Fibroblast of villous mesenchyme (primary cell): ENCODE measurements at places on chromosomes 12 and 14. TPM values are rescaled to one million over a fixed set of nuclear protein-coding genes. Genes with fewer than 3 reads are reported as not detected.

The PRH2 gene
- 0.32 and 0.43 TPM in 2 replicates for total RNA-seq

The CHFR gene
- 48.8 and 51.9 TPM in 2 replicates for total RNA-seq

The NR4A1 gene
- total RNA-seq, result 2.2 and 2.9 TPM in 2 replicates

The IFNG gene
- not detected in 2 replicates for total RNA-seq

The CCDC196 gene
- not detected in 2 replicates for total RNA-seq

The KLRG1 gene
- total RNA-seq, result 0.32 and 0.43 TPM in 2 replicates

The ANKS1B gene
- total RNA-seq, result 0.64 and 0.86 TPM in 2 replicates

The MANSC4 gene
- not detected in 2 replicates for total RNA-seq

The BCAT1 gene
- 199 and 229 TPM in 2 replicates for total RNA-seq

The MAP3K9 gene
- under 0.01 and 0.43 TPM in 2 replicates for total RNA-seq

The OTOGL gene
- under 0.01 TPM in 2 replicates for total RNA-seq

The SLC2A14 gene
- total RNA-seq, result under 0.01 and 0.32 TPM in 2 replicates

The KRT80 gene
- 0.32 and 1.3 TPM in 2 replicates for total RNA-seq

The RFX4 gene
- total RNA-seq, result not detected in 2 replicates

The CELA1 gene
- total RNA-seq, result not detected in 2 replicates

The PPM1A gene
- 20.6 and 22.5 TPM in 2 replicates for total RNA-seq

The CRACR2A gene
- 9.5 and 15.5 TPM in 2 replicates for total RNA-seq

The C3AR1 gene
- under 0.01 TPM in 2 replicates for total RNA-seq

The TGFB3 gene
- 7.7 and 14.2 TPM in 2 replicates for total RNA-seq

The RILPL1 gene
- 10.6 and 13.4 TPM in 2 replicates for total RNA-seq

The RIC8B gene
- 12.6 and 15.1 TPM in 2 replicates for total RNA-seq

The TMEM117 gene
- 10.8 and 13.5 TPM in 2 replicates for total RNA-seq

The CPNE6 gene
- total RNA-seq, result not detected in 2 replicates

The SPTB gene
- under 0.01 TPM in 2 replicates for total RNA-seq

The KCNJ8 gene
- 5.2 and 19.4 TPM in 2 replicates for total RNA-seq

The LIN7A gene
- total RNA-seq, result 6.4 and 10.4 TPM in 2 replicates

The LBHD2 gene
- total RNA-seq, result not detected in 2 replicates

The TCHP gene
- total RNA-seq, result 9.0 and 9.1 TPM in 2 replicates

The SLC4A8 gene
- 6.9 and 9.0 TPM in 2 replicates for total RNA-seq

The HVCN1 gene
- total RNA-seq, result 5.6 and 5.8 TPM in 2 replicates

The KRT72 gene
- total RNA-seq, result not detected in 2 replicates

The PXMP2 gene
- total RNA-seq, result 10.8 and 16.4 TPM in 2 replicates

The CIROP gene
- not detected in 2 replicates for total RNA-seq

The ZNF664 gene
- 40.6 and 46.2 TPM in 2 replicates for total RNA-seq

The PPP2R3C gene
- total RNA-seq, result 35.4 and 39.7 TPM in 2 replicates

The KRT85 gene
- total RNA-seq, result not detected in 2 replicates

The BMP4 gene
- 9.9 and 11.0 TPM in 2 replicates for total RNA-seq

The CLEC1B gene
- under 0.01 TPM in 1 of 2 replicates, not detected in the other for total RNA-seq

The NRIP2 gene
- under 0.01 and 0.86 TPM in 2 replicates for total RNA-seq

The SNRPF gene
- 7.7 and 13.4 TPM in 2 replicates for total RNA-seq

The RPGRIP1 gene
- under 0.01 TPM in 1 of 2 replicates, not detected in the other for total RNA-seq

The PRR4 gene
- 2.3 and 3.5 TPM in 2 replicates for total RNA-seq
